C1 segment of cervical spinal cord (tissue), 14 donors: ENCODE measurements at places on chromosomes 2 and 18.

- DNase-seq, result no peak
These were observed 1615.2 kb upstream of the ACVR2A start for GRCh38 chr2:146229508-146230155.

GRCh38 chr2:127107622-127107999 lies 657 bp upstream of the BIN1 start:
- no peak for DNase-seq

DNA sequence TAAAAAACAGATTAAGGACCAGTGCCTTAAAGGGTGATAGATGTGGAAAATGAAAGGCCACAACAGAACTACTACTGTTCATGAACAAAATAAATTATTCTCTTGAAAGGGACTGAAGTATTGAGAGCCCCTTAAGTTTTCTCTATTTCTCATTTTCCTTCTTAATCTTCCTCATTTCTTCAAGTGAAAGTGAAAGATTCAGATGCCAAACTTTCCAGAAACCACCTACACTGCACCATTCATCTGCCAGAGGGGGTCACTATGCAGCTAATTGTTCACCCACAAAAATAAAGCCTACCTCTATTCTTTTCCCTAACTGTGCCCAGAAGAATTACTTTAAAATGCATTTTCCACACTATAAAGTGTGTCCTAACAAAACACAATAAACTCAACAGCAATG lies 140.1 kb downstream of the NR4A2 start:
- DNase-seq, result no peak

DNA sequence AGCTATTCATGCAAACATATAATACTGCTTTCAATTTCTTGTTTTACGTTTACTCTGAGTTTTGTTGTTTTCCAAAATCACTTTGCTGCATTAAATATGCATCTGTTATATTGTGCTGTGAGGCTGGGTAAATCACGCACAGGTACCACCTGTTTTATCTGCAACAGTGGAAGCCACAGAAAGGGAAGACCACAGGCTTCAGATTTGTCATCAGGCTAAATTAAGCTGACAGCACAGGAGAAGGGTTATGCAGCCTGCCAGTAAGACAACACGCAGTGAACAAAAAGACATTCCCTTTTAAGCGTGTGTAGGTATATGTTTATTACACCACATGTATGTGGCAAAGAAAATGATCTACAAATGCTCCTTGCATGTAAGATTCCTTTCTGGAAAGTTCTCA lies 38.2 kb downstream of the ZNF516 start:
- no peak for DNase-seq

GRCh38 chr2:140154271-140154670 lies 1374.1 kb upstream of the NXPH2 start:
- DNase-seq, result no peak

GRCh38 chr2:168079236-168079635 lies 168.2 kb downstream of the STK39 start:
- DNase-seq, result no peak

- no peak for DNase-seq
These were observed 54.3 kb upstream of the RGPD4 start for GRCh38 chr2:107772353-107772752.

DNA sequence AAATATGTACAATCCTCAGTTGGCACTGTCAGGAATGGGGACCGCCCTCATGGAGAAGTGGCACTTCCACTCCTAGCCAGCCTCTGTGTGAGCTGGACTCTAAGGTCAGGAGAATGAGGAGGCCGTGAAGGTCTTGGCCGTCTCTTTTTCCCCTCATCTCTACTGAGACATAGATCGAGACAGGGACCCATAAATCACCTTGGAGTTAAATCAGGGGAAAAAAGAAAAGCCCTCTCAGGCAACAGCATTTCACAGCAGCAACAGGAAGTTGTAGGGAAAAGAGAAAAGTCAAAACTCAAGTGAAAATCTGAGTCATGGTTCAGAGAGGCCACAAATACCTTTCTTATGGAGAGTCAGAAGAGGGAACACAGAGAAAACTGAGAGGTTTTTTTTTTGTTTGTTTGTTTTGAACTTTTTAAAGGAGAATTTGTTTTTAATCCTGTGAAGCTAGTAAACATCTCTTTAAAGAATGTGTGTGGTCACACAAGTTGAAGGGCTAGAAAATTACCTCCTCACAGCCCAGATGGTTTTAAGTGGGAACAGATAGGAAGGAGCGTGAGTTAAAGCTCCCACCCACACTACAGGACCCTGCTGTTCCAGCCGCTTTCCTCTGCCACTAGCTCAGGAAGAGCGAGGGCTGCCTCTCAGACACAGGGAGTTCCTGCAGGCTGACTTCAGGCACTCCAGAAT lies 30.6 kb upstream of the CYP1B1 start:
- no peak for DNase-seq

DNA sequence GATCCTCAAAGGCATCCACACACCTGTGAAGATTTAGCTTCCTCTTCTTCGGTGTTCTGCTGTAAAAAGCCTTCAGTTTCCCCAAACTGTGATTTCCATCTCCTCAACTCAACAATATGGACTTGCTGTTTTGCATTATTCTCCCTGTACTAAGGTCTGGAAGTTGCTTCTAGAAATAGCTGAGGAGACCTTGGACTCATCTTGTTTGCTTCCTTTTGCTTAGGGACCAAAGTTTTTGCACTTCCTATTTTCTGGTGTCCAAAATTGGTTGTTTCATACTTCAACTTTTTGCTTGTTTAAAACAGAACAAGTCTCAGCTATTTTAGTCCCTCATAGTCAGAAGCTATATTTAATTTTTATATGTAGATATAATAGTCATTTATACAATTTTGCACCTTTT lies 201.9 kb upstream of the COPS8 start:
- no peak for DNase-seq

GRCh38 chr2:220001751-220002150 lies 374.3 kb downstream of the SLC4A3 start:
- no peak for DNase-seq

DNA sequence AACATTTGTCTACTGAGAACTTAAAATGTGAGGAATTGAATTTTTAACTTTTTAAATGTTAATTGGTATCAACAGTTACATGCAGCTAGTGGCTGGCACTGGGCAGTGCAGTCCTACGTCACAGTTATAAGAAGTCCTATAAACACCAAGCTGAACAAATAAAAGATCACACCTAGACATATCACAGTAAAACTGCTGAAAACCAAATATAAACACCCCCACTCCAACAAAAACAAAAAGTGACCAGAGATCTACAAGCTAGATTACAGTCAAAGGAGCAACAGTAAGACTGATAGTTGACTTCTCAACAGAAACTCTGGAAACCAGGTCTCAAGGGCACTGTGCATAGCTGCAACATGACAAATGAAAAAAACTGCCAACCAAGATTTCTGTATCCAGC lies 19.4 kb downstream of the TLK1 start:
- no peak for DNase-seq

GRCh38 chr2:86525421-86526340 lies 37.6 kb downstream of the CHMP3 start:
- DNase-seq, result no peak

GRCh38 chr2:55771612-55772011 lies 78.0 kb upstream of the PNPT1 start:
- DNase-seq, result no peak

DNA sequence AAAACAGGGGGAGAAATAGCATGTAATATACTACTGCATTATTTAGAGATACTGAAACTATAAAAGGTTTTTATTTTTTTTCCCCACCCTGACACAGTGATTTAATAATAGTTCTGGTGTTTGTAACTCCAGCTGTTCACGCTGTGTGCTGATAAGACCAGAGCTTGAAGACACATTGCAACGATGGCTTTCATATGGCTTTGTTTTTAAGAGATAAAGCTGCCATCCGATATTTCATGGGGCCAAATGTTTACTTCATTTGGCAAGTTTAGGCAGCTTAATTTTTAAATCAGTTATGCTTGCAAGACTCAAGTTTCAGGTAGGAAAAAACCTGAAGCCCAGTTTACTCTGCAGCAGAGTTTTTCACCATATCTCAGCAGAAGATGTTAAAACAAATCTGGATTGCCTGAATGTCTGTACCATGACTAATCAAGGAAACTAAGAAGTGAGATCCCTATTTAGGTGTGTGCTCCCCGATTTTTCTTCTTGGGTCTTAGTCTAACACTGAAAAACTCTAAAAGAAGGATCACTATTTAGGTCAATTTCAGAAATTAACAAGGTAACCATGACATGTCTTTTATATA lies 508.6 kb downstream of the PARD3B start:
- no peak for DNase-seq

DNA sequence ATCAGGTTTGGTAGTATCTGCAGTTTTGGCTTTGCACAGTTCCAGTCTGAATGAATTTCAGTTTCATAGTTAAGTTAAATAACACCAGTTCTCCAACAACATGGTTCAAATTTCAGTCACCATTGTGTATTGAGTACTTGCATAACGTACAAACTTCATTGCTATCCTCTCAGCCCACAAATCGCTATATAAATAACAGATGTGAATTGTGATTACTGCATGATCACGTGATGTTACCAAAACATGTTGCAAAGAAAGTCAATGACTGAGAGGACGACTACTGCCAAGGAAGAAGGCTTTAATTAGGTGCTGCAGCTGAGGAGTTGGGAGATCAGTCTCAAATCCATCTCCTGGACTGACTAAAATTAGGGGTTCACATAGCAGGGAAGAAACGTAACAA lies 48.2 kb downstream of the COL4A4 start:
- no peak for DNase-seq

GRCh38 chr18:48887905-48888772 lies 62.6 kb downstream of the SMAD7 start:
- no peak for DNase-seq

DNA sequence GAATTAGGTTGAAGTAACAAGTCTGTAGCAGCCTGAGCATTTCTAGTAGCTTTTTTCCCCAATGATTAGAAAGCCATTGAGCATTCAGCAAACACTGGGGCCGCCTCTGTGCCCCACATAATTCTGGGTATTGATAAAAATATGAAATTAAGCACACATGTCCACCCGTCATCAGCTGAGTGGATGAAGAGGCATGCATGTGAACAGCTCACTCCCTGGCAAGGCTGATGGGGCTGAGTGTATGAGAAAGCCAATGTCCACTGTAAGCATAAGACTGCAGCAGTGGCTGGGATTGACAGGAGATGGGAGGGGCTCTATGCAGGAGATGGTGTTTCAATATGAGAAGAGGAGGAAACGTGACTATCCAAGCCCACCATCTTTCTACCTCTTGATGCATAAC lies 124.4 kb upstream of the KLHL29 start:
- DNase-seq, result no peak

- no peak for DNase-seq
These were observed 106.9 kb upstream of the PIEZO2 start for GRCh38 chr18:11256251-11256650.

DNA sequence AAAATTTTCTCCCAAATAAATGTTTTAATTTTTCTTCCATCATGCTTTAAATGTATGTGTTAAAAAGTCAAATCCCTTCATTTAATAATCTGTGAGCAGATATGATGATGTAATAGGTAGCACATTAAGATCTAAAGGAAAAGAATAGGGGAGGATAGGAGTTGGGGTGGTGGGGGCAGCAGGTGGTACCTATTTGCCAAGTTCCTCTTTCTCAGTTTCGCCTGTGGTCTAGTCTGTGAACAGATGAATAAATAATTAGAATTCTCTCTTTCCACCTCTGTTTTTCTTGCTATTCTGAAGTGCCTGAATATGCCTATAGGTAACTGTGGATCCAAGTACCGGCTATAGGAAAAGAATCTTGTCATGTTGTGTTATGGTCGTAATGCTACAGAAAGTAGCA lies 152.5 kb downstream of the NRXN1 start:
- DNase-seq, result no peak

DNA sequence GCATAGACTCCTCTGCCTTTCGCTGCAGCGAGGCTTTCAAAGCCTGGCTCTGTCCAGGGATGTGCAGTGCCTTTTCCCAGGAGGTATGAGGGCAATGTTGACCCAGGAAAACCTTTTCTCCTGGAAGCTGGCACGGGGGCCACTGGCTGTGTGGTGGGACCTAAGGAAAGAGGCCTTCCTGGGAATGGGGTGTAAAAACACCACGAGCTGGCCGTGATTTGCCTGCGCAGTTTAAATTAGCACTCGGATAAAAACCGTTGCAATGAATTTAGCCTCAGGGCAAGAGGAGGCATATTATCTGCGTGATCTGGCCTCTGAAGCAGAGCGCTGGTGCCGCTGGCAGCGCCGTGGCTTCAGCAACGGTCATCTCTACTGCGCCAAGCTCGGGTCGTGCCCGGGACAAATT lies 3.0 kb downstream of the OSR1 start:
- no peak for DNase-seq

GRCh38 chr2:119234021-119235019 lies 10.7 kb downstream of the STEAP3 start:
- DNase-seq, result no peak

DNA sequence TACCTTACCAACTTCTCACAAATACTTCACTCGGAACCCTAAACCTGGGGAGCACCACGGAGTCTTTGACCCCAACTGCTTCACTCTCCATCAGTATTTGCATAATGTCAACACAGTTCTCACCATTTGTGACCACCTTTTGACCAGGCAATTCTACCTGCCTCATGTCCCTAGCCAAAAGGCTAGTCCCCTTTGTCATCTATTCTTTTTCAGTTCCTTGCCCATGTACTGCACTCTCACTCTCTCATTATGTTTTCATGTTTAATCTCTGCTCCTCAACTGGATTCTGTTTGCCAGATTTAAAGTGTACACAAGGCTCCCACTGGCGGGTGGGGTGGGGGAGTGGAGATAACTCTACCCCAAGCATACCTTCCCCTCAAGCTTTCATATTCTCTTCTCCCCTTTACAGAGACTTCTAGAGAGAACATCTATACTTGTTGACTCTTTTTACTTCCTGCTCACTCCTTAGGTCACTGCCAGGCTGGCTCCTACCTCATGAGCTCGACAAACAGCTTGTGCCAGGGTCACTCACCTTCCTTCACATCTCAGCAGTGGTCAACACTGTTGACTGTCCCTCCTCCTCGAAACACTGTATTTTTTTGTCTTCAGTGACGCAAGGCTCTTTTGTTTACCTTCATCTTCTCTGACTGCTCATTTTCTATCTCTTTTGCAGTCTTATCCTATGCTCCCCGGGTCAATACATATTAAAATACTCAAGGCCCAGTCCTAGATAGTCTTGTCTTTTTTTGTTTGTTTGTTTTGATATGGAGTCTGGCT lies 88.7 kb upstream of the MAP4K3 start:
- DNase-seq, result no peak

DNA sequence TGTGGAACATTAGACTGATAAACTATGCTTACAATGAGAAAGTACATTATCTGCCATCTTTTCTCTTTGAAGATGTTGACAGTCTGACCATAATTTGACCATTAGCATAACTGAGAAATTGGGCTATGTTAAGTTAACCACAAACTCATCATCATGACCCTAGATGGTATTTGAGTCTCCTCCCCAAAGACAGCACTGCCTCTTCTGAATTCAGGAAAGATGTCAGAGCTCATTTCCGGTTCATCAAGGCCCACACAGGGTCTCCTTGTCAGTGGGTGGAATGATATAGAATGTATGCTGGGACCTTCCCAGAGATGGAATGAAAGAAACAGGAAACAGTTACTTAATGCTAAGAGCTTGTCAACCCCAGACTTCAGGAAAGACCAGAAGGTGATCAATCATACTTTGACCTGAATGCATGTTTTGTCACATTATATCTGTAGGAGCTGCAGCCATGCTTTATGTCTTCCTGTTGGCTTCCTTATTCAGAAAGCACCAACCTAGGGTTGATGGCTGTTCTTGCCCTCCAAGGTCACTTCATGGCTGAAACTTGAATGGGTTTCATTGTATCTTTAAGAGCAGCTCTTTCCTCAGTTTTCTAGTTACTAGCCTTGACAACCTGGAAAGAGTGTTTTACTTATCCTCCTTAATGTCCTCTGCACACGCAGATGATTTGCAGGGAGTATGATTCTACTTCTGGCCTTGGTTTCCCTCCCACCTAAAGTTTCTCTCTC lies 99.1 kb upstream of the NEUROD1 start:
- no peak for DNase-seq
